ENCODE measurements at places on chromosomes 7 and 10.

DNA sequence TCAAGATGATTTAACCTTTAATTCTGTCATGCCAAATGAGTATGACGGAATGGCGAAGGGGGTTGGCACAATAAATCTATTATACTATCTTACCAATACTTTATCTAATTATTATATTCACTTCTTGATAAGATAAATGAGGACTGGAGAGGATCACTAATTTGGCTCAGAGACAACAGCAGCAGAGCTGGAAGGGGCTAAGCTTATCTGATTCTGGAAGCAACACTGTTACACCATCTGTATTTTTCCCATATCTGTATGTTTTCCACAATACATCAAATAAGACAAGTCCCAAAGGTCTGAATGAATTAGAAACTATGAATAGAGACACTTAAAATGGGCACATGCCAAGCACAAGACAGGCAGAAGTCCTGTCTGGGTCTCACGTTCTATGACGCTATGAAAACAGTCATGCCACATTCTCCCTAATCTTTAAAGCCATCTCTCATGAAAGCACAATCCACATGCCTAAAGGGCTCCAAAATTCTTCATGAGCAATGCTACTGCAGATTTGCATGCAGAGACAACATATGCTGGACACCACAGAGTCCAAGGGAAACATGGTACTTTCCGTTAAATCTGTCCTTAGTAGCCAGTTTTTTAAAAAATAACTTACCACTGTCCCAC is 88.3 kb downstream of the SLC25A13 start:
- no peak for DNase-seq

DNA sequence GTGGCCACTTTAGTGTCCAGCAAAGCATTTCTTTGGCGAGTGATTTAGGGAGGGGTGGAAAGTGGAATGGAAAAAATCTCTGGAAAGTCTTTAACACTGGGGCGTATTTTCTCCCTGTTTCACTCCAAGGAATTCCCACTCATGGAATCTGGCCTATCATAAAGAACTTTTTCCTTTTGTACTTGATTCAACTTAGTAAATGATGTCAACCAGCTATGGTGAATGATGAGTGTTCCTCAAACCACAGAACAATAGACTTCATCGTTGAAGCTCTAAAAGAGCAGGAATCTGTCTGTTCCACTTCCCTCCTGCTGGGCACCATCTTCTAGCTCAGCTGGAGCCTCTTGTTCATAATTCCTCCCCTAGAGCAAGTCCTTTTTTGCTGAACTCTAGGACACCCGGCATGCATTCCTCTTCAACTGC is 66.5 kb downstream of the EPDR1 start:
- no peak for DNase-seq

DNA sequence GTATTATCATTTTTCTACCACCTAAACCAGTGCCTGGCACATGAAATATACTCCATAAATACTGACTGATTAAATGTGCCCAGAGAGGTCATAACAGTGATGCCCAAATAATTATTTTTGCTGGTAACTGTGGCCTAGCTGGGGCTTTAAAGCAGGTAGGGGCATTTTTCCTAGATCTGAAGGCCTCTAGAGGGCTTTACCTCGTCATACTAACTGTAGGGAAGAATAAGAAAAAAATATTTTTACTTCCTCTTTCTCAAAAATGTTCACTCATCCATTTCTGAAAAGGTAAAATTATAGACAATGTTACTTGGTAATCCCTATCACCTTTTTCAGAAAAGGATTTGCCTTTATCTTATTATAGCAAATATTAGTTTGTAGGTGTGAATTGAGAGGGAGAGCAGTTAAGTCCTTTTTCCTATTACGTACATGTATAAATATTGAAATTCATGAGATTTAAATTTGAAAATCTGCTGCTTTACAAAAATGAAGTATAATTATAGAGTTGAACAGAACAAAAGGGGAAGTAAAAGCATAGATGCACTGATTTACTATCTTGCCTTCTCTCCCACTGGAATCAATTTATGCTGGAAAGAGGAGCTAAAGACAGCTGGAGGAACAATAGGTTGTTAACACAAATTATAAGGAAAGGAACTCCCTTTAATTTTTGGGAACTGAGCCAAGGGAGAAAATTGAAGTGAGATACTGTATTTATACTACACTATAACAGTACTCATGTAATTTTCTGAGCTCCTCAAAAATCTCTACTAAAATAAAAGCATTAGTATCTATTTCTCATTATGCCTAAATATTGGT is 71.5 kb upstream of the NOBOX start:
- no peak for DNase-seq

- no peak for DNase-seq
These were observed 33.0 kb downstream of the C10orf90 start for GRCh38 chr10:126637501-126637900.

DNA sequence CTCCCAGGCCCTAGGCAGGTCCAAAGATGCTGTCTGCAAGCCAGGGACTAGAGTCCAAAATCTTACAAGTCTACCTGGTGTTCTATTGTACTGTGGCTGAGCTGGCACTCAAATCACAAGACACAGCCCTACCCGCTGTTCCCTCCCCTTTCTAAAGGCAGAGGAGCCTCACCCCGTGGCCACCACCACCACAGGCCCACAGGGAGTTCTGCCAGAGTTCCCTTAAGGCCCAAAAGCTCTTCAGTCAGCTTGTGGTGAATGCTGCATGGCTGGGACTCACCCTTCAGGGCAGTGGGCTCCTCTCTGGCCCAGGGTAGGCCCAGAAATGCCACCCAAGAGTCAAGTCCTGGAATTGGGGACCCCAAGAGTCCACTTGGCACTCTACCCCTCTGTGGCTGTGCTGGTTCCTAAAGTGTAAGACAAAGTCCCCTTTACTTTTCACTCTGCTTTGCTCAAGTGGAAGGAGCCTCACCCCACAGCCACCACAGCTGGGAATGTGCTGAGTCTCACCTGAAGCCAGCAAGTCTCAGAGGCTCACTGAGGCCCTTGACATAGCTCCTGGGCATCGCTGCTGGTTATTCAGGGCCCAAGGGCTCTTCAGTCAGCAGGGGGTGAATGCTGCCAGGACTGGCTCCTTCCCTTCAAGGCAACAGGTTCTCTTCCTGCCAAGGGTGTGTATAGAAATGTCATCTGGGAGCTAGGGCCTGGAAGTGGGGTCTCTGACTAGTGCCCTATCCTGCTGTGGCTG is 48.8 kb upstream of the PSAP start:
- no peak for DNase-seq

- no peak for DNase-seq
These were observed 169.2 kb downstream of the SND1 start for GRCh38 chr7:127821146-127821545.

DNA sequence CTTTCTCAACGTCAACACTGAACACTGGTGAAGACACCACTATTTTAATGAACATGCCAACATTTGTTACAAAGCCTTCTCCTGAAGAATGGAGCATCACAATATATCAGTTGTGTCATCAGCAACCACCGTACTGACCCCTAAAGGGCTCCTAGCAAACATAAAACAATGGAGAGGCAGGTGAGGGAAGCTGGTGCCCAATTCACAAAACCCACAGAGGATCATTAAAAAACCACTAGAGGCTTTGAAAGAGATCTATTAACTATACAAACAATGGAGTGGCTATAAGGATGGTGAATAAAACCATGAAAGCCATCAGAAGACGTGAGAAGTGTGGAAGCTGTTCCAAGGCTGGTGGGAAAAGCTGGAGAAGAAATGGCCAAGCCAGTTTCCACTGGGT is 150.8 kb downstream of the FAM107B start:
- DNase-seq, result no peak

DNA sequence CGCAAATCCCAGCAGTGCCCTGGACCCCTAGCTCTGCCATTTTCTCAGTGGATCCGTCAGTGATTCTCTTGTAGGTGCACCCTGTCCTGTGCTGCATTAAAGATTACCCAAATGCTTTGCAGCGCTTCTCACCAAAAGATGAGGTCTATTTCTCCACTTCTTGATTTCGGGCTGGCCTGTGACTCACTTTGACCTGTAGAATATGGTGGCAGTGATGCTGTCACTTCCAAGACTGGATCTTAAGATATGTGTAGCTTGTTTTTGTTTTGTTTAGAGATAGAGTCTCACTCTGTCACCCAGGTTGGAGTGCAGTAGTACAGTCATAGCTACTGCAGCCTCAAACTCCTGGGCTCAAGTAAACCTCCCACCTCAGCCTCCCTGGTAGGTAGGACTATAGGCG is 37.0 kb upstream of the ZMIZ1 start:
- no peak for DNase-seq

GRCh38 chr10:5812283-5813090 is 747 bp downstream of the GDI2 start:
- DNase-seq, result peak; percentile 53

- peak; percentile 72 for DNase-seq
These were observed 35.4 kb downstream of the C7orf25 start for GRCh38 chr7:42876182-42877068.

GRCh38 chr10:68145705-68146104 is 36.4 kb downstream of the MYPN start:
- no peak for DNase-seq

- DNase-seq, result no peak
These were observed 15.7 kb downstream of the SLC13A4 start for GRCh38 chr7:135712182-135712782.

DNA sequence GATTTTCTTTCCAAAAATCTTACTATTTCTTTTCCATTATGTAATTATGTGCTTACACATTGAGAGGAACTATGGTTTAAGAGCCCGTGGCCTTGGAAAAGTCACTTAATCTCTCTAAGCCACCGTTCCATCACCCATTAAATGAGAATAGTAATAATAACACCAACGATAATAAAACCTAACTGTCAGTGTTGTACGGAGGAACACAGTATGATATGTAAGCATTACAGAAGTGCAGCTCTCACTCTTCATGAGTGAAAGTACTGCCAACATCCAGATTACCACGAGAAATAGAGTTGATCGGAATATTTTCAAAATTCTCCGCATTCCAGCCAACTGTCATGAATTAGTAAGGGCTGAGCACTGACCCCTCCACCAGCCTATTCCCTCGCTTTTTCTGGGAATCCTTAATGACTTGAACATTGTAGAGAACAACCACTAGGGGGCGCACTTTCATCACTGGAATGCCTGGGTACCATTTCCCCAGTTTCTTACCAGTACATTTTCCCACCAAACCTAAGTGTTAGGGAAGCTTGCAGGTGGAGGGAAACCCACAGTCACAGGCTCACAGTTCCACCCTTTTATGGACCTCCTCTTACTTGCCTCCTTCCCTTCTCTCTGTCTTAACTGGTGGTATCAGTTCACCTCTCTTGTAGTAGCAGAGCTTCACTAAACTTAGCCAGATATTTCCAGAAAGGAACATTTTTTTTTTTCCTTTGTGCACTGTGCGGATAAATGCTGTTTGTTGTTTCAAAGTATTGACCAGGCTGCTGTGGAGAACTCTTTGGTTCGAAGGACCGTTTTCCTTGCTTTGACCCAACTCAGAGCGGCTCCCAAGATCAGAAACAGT is 27.8 kb downstream of the NKX2-3 start:
- peak; percentile 47 for DNase-seq

DNA sequence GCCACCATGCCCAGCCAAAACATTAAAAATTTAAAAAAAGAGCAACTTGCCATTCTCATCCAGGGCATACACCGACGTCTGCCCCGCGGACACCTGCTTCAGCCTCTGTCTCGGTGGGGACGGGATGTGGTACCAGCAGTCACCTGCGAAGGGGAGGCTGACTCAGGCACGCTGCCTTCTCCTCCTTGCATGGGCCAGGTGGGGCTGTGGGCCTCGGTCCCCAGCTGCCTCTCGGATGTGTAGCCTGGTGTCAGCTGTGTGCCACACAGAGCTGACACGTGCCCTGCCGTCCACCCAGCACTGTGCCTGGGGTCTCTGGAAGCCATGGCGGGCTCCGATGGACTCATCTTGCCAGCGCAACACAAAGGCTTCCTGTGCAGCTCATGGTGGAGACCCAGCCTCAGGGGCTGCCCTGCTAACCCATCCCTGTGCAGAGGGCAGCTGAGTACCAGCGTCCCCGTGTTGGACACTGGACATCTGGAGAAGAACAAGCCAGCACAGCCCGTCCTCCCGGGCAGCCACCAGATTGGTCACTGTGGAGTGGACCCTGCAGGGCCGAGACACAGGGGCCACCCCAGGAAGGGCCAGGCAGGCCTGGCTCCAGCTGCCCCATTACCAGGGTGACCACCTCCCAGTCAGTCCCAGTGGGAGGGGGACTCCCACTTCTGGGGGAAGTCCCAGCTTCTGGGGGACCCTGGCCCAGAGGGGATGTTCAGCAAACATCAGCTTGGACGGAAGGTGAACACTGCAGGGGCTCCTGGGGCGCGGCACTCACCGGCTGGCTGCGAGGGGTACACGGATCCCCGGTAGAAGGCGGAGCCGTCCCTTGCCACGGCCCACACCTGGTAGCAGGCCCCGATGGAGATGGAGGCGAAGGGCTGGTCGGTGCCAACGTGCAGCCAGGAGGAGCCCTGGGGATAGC is 10.6 kb downstream of the BHLHA15 start:
- DNase-seq, result no peak

DNA sequence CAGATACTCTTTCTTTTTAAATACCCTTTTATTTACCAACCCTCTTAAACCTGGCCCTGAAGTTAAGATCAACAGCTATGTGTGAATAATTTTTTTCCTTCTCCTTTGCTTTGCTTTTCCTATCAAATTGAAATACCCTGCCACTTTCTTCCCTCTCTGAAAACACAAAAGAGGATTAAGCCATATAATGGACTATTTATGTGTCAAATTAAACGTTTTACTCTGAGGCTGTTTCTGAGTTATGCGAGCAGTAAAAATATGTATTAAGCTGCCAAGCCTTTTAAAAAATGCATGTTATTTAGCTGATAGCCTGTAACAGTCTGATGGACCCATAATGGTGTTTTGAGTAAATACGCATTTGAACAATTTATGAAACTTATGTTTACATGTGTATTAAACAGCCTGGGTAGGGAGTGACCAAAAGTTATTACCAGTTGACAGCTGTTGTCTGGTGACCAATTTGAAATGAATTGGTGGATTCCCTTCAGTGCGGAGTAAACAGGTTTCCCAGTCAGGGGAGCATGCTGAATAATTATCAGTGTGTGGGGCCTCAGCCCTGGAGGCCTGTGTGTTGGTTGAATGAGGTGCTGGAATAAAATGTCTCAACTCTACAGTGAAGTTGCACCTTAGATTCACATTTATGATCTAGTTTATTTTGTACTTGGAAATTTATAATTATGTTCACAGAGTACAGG is 89.6 kb downstream of the AUTS2 start:
- no peak for DNase-seq

DNA sequence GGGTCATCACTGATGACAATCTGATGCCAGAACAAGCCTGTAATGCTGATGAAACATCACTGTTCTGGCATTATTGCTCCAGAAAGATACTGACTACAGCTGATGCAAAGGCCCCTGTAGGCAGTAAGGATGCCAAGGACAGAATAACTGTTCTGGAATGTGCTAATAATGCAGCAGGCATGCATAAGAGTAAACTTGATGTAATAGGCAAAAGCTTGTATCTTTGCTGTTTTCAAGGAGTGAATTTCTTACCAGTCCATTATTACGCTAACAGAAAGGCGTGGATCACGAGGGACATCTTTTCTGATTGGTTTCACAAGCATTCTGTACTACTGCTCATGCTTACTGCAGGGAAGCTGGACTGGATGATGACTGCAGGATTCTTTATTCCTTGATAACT is 18.7 kb downstream of the LCOR start:
- no peak for DNase-seq

GRCh38 chr7:107007007-107007891 is 37.3 kb upstream of the PRKAR2B start:
- DNase-seq, result no peak

- peak; percentile 11 for DNase-seq
These were observed 184.0 kb downstream of the PTPN20 start for GRCh38 chr10:47095211-47095610.

- no peak for DNase-seq
These were observed 281.1 kb downstream of the ELFN1 start for GRCh38 chr7:1951159-1951536.

GRCh38 chr7:23691320-23691719 is 11.3 kb downstream of the FAM221A start:
- no peak for DNase-seq
